Natural killer cell (primary cell): ENCODE measurements at places on chromosomes 5 and 9. TPM values are rescaled to one million over a fixed set of nuclear protein-coding genes. Genes with fewer than 3 reads are reported as not detected.

The OLFML2A gene
- not detected for total RNA-seq

The IL31RA gene
- not detected for total RNA-seq

The SH3TC2 gene
- 0.68 TPM for total RNA-seq

The GZMA gene
- 590 TPM for total RNA-seq

The MTX3 gene
- total RNA-seq, result 13.6 TPM

The SHISAL2B gene
- not detected for total RNA-seq

The PCDHGA7 gene
- 0.26 TPM for total RNA-seq

The LVRN gene
- total RNA-seq, result 0.77 TPM

DNA sequence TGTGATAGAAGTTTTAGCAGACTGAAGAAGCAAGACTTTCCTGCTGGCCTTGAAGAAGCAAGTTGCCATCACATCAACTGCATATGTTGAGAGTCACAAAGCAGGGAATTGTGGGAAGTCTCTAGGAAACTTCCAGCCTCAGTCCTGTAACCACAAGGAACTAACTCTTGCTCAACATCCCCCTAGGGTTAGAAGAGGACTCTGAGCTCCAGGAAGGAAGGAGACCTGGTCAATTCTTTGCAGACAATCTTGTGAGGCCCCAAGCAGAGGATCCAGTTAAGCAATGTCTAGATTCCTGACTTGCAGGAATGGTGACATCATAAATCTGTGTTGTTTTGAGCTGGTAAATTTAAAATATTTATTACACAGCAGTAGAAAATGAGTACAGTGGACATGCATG is 18.6 kb upstream of the ZNF366 start:
- no peak for DNase-seq

DNA sequence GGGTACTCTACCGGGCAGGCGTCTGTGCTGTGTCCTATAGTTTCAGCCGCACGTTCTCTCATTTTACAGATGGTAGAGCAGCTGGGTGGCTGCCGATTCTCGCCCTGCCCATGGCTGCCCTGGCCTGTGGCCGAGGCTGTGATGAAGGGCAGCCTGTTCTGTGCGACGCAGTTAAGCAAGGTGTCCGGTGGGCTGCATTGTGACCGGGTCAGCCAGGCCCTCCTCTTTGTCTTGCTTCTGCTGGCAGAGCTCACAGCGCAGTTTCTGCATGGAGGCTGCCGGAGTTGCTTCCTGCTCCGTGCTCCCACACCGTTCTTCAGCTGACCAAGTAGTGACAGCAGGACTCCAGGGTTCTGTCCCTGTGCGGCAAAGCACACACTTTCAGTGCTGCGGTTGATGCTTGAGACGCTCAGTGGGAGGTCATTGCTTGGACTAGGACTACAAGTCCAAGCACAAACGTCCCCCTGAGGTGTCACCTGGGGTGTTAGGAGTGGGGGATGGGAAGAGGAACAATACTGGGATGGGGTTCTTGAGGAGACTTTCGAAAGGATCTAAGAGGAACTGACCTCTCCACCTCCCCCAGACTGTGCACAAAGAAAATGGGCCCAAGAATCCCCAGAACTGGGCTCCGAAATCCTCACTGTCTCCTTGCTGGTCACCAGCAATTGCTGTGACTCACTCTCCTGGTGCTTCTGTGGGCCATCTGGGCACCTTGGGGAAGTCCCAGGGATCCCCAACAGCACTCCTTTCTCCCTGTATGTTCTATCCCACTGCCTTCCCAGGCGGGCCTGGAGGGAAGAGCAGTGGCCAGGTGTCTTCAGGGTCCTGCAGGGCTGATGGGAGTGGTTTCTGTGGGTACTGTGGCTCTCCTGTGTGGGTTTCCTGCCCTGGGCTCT is 58.2 kb downstream of the GADD45G start:
- no peak for DNase-seq

DNA sequence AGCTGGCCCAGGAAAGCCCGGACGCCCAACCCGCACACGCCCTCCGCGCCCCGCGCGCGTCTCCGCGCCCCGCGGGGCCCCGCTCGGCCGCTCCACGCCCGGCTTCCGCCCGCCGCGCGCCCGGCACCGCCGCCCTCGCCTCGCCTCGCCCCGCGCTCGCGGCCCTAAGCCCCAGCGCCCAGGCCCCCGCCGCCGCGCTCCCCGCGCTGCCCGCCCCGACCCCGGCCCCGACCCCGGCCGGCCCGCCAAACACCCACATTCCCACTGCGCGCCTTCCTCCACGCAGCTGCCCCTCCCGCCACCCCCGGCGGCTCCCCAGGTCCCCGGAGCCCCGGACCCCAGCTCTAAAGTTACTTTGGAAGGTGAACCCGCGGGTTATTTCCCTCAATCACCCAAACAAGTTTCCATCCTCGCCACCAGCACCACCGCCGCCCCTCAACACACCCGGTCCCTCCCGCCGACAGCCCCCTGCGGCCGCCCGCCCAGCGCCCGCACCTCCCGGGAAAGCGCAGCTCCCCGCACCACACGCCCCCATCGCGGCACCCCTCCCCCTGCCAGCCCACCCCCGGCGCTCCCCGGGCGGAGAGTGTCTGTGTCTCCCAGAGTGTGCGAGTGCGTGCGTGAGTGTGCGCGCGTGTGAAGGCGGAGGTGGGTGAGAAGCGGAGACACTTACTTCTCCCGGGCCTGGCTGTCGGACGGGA is 439 bp downstream of the SSBP2 start:
- peak; percentile 49 for DNase-seq

DNA sequence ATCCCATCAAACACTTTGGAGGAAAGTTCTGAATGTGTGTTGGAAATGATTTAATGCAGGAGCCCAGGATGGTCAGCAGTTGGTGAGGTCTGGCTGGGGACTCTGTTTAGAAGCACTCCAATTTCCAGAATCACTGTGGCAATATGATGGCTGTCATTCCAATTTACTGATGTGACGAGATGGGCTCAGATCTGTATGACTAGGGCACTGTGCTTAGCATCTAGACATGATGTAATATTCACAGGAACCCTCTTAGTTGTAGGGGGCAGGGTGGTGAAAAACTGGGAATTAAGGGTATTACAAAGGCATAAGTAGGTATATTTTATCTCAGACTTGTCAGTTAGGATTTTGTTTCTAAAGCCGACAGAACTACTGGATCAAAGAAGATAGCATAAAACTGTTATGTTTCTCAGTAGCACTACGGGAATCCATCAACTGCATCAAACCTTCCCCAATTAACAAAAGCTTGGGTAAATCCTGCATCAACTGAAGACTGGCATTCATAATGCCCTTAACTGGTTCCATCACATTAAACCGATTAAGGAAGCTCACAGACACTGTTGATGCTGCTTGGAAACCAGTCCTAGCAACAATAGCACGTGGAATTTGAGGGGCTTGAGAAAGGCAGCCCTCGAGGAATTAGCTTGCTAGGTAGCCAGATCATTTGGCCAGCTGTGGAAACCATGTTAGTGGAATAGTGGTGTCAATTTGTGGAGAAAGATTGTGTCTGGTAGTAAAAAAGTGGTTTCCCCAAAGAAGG is 86.1 kb downstream of the SV2C start:
- DNase-seq, result no peak

DNA sequence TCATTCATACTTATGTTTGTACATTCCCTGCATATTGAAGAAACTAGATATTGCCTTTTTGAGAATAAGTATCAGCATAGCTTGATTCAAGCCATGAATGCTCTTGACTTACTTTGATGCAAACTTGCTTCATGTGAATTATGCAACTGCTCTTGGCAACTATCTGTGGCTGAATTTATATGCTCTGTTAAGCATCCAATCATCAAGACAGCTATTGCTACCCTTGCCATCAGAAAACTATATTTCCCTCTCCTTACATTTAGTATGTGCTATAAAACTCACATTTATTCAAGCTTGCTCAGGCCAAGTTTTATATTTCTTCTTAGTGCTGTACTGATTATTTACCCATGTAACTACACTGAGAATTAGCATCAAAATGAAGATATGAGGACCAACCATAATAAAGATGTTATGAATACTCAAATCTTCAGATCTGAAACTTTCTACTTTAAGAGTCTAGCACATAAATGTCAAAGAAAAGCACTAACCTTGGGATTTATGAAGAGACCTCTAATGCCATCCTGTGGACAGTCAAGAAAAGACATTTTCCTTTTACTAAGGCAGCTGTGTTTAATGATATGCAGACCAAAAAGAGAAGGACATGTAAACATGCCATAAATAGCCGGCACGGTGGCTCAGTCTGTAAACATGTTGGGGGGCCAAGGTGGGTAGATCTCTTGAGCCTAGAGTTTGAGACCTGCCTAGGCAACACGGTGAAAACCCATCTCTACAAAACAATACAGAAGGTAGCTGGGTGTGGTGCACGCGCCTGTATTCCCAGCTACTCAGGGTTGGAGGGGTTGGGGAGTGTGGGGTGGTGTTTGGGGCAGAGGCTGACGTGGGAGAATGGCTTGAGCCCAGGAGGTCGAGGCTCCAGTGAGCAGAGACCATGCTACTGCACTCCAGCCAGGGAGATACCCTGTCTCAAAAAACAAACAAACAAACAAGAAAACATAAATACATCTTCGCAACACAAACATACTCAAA is 267.0 kb upstream of the TYRP1 start:
- DNase-seq, result no peak

DNA sequence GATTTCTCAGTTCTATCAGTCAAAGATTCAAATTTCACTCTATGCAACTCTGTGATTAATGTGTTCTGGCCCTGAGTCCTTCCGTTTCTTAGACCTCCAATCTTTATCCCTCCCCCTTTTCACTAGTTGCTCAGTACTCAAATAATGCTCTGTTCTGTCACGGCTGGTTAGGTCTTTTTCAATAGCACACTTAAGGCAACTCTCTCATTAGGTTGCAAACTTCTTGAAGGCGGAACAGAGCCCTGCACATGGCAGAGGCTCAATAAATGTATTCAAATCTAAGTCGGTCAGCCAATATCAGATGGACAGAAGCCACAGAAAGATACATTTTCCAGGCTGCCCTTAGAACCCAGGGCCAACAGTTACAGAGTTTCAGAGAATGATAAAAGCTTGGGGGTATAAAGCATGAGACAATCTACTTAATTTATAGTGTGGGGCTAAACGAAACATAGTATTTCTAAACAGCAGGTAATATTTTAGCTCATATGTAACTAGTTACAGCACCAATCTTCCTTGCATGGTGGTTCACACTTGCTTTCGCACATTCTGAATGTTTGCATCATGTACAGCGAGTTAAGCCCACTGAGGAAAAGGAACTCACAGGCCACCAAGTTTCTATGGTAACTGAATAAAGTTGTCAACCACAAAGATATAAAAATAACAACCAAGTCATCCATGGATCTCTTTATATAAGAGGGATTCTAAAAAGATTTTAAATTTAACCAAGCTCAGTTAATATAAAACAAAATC is 67.1 kb upstream of the GOLPH3 start:
- DNase-seq, result peak; percentile 69

- DNase-seq, result no peak
These were observed 213.7 kb downstream of the FSTL4 start for GRCh38 chr5:133398646-133399101.

GRCh38 chr5:54795284-54795683 is 190.1 kb downstream of the ESM1 start:
- DNase-seq, result no peak

GRCh38 chr5:135069895-135070657 is 36.0 kb upstream of the PITX1 start:
- DNase-seq, result no peak

- no peak for DNase-seq
These were observed 54.1 kb downstream of the GNG10 start for GRCh38 chr9:111715471-111715870.

DNA sequence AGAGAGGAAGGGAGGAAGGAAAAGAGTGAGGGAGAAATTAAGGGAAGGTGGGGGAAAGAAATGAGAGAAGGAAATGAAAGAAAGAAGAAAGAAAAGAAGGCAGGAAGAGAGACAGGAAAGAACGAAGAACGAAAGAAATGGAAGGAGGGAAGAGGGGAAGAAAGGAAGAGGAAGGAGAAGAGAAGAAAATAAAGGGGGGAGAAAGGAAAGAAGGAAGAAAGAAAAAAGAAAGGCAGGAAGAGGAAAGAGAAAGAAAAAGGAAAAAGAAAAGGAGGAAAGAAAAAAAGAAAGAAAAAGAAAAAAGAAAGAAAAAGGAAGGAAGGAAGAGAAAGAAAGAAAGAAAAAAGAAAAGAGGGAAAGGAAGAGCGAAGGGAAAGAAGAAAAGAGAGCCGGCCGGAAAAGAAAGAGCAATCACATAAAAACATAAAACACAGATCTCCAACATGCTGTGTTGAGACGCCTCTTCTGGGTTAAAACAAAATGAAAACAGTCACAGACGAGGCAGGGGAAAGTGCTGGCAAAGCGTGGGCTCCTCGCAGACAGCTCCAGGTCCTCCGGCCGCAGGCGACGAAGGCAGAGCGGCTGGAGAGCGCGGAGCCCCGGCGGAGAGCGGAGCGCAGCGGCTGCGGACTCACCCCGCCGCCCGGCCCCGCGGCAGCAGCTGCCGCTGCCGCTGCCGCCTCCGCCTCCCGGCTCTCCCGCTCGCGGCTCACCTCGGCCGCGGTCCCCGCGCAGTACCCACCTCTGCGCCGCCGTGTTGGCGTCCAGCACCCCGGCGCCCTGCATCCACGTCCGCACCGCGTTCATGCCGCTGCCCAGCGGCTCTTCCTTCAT is 896 bp downstream of the EBF1 start:
- peak; percentile 71 for DNase-seq

DNA sequence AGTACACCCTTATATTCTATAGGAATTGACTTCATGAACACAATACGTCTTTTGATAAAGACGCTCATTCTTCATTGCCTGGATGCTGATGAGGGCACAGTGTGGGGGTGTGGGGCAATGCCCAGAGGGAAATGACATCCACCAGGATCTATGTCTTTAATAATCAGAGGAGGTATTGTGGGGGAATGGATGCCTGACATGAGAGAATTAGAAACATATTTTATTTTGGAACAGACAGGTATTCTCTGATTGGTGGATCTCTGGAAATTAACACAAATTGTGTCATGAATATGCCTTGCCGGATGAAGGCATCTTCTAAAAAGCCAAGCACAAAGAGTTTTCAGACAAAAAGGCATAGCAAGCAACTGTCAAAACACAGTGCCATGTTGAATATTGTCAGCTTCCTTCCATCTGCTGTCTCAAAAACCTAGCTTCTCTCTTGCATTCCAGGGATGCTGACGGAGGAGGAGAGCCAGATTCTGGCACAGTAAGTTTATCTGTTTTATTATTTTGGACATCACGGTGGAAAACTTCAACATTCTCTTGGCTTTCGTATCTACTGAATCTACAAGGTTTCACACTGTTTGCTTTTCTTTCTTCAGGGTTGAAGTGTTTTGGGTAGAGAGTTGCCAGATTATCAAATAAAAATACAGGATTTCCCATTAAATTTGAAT is 3.9 kb upstream of the C5orf58 start:
- no peak for DNase-seq

GRCh38 chr5:137667341-137667740 is 68.5 kb downstream of the KLHL3 start:
- DNase-seq, result no peak
